Right ventricle myocardium inferior (tissue), 1 donor: ENCODE measurements at places on chromosomes 11 and 22.

DNA sequence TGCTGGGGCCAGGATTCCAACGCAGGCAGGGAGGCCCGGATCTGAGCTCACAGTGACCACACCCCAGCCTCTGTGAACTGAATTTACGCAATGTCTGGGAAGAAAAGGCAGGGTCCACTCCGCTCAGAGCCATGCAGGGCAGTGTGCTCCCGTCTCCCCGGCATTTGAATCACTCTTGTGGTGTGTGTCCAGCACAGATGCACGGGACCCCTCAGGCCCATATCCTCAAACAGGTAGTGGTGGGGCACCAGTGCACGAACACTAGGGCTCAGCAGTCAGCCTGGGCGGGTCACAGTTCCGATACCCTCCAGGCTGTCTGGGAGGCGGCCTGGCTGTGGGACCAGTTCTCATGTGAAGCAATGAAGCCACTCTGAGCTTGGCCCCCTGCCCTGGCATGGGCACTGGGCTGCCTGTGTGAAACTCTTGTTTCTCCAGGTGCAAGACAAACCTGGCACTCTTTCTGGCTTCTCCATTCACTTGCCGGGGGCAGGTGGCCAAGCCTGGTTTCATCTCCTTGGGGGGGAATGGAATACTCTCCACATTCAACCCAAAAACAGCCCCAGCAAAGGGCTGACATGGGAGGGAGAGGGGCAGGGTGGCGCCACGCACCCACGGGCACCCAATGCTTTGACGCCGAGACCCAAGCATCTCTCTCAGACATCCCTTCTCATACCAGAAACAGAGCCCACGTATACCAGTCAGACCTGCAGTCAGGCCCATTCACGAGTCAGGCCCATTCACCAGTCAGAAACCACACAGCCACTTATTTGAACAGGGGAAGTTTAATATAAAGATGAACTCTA lies 14.3 kb downstream of the DHCR7 start:
- peak; percentile 84 for DNase-seq

- DNase-seq = no peak
These were observed 40.5 kb downstream of the ANO1 start for GRCh38 chr11:70118642-70119041.

- DNase-seq = no peak
These were observed 4.6 kb upstream of the KCNJ5 start for GRCh38 chr11:128886406-128887124.

DNA sequence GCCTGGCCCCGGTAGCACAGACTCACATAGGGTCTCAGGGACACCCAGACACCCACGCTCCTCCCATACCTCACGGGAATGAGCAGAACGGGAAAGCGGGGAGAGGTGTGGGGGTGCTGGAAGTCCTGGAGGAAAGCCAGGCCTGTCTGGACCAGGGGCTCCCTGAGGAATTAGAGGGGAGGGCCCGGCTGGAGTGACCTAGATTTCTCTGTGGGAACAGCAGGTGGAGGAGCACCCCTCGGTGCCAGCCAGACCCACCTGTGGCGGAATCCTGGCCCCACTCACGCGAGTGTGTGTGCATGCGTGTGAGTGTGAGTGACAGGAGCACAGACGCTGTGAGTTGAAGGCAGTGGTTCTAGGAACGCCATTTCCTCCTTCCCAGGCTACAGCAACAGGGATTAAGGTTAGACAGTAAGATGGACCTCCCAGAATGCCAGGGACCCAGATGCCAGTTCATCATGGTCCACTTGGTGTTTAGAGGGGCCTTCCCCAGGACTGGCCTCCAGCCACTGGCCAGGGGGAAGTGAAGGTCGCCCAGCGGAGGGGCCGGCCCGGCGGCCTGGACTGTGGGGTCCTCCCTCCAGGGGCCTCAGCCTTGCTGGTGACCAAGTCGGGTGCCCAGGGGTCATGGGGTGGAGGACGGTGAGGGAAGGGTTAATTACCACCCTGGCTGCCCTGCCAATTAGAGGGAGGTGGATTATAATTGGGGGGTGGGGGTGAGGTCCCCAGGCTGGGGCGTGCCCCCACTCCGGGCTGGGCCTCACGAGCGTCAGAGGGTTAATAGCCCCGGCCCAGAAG lies 1.0 kb downstream of the PKP3 start:
- no peak for DNase-seq

DNA sequence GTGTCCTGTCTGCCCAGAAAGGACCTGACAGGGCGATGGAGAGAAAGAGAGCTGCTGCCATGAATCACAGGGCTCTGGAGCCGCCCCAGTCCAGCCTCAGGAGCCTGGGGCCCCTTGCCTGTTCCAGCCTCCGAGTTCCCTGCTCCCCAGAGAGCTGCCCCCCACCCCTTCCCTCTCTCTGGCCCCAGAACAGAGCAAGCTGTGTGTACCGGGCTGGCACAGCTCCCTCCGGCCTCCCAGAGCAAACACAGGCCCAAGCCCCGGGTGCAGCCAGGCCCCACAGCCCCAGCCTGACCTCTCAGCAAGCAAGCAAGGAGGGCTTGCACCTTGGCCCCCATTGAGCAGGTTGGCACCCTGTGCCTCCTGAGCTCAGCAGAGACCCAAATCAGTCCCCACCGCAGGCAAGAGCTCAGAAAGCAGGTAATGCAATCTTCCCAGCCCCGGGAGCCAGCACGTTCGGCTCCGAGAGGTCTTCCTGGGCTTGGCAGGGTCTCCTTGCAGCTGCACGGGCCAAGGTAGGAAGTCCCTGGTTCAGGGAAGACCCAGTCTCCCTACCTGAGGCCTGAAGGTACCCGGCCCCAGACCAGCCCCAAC lies 1.4 kb downstream of the PACSIN3 start:
- DNase-seq = no peak

DNA sequence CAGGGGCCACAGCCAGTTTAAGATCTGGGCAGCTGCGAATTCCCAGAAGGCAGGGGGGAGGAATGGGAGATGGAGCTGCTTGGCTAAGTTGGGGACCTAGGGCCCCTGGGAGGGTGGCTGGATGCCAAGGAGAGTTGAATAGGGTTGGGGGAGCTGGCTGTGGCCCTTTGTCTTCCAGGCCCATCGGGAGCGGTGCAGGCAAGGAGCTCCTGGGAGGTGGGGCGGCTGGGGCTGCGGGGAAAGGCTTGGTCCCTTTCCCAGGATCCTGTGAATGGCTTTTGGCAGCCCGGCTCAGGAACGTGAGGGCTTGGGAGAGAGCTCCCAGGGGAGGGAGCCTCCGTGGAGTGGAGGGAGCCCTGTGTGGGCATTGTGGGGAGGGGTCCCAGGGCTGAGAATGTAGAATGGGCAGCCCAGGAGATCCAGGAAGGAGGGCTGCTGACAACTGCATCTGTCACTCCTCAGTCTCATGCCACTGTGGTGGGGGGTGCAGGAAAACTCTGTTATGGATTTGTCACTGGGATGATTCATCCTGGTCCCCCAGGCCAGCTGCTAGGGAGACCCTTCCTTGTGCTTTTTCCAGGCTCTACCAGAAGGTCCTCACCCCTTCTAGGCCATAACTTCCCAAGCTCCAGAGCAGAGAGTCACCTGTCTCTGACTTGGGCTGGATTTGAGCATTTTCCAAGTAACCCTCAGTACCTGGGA lies 6.0 kb downstream of the FREY1 start:
- peak; percentile 72 for DNase-seq

DNA sequence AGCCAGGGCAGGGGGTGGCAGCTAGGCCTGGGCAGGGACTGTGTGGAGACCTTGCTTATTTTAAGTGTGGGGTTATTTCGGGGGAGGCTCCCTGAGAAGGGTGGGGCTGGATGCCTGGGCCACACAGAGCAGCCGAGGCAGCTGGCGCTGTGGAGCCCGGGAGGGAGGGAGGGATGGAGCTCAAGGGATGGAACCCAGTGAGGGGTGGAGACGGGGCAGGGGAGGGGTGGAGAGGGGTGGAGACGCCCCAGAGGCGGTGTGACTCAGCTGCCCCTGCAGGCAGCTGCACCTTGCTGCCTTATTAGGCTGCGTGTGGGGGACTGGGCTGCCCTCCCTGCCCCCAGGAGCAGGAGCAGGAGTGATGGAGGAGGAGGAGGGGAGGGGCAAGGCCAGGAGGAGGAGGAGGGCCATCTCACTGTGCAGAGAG lies 9.8 kb upstream of the TSSC4 start:
- no peak for DNase-seq

- DNase-seq = no peak
These were observed 48.7 kb upstream of the OR9Q1 start for GRCh38 chr11:57974848-57975601.

DNA sequence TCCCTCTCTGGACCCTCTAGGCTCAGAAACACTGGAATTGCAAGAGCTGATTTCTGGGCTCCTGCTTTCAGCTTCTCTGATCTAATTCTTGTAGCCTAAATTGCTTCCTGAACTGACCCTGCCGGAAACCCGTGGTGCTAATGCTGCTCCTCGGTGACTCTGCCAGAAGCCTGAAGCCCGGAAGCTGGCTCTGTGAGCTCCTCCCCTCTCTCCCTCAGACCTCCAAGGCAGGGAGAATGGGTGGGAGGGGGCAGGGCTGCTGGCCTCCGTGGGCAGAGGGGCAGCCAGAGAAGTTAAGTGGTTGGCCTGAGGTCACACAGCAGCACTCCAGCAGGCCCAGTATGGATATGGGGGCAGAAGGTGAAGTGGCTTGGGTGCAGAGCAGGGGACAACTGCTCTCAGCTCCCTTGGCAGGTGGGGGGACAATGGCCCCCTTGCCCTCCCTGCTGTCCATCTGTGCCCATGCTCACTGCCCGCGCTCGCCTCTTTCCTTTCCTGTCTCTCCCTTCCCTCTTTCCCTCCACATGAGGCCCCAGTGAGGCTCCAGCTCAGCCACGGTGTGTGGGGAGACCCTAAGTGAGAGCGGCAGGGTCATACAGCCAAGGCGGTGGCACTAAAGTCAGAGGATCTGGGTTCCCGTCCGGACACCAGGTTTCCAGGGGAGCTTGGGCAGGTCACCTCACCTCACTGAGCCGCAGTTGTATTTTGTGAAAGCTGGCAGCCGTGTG lies 16.2 kb downstream of the CAPN5 start:
- DNase-seq = no peak

- no peak for DNase-seq
These were observed 109.5 kb upstream of the DDI1 start for GRCh38 chr11:103926990-103927389.

GRCh38 chr11:86555866-86556265 lies 116.5 kb downstream of the ME3 start:
- no peak for DNase-seq

DNA sequence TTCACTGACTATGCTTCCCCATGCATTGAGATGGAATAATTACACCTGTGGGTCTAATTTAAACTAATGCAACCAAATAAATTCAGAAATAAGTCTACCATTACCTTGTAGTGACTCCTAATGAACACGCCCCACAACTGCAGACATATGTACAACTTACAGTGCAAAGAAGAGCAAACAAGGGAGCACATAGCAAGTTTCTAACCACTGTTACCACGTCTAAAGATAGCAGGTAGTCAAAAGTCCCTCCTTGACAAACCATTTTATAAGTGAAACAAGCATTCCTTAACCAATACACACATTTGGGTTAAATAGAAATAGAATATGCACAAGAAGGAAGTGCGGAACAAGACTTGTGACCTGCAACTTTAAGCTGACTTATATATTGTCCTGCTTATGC lies 20.6 kb downstream of the PHF21A start:
- no peak for DNase-seq

GRCh38 chr11:110629594-110629993 lies 82.6 kb downstream of the ARHGAP20 start:
- no peak for DNase-seq

- DNase-seq = no peak
These were observed 29.9 kb upstream of the OR10G7 start for GRCh38 chr11:124070915-124071622.

DNA sequence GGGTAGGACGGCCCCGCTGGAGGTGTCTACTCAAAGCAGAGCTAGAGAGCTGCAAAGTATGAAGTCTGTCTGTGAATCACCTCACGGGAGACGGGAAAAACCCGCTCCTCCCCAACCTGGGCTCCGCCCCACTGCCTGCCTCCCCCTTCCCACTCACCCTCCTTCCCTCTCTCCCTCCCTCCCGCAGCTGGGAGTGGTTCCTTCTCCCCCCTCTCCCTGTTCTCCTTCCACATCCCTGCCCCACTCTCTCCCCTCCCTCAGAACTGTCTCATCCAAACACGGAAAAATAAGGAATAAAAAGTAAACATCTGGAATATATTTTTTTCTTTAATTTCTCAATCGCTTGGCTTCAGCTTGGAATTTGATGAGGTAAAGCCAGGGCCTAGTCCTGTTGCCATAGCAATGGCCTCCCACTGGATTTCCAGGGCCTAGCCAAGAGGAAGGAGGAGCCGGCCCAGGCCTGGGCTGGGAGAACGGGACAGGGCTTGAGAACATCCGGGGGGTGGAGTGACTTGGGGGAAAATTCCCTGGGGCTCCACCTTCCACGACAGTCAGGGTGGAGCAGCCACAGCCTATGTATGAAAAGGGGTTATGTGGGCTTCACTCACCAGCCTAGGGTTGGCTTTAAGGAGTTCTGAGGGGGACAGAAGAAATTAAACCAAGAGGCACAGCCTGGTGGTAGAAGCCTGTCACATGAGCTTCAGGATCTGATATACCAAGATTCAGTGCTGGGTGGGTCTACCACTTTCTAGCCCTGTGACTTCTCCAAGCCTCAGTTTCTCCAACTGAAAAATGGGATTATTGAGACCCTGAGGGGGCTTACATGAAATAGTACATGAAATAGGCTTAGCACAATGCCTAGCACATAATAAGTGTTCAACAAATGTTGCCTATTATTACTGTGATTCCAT lies 2.2 kb downstream of the TNKS1BP1 start:
- DNase-seq = peak; percentile 93

DNA sequence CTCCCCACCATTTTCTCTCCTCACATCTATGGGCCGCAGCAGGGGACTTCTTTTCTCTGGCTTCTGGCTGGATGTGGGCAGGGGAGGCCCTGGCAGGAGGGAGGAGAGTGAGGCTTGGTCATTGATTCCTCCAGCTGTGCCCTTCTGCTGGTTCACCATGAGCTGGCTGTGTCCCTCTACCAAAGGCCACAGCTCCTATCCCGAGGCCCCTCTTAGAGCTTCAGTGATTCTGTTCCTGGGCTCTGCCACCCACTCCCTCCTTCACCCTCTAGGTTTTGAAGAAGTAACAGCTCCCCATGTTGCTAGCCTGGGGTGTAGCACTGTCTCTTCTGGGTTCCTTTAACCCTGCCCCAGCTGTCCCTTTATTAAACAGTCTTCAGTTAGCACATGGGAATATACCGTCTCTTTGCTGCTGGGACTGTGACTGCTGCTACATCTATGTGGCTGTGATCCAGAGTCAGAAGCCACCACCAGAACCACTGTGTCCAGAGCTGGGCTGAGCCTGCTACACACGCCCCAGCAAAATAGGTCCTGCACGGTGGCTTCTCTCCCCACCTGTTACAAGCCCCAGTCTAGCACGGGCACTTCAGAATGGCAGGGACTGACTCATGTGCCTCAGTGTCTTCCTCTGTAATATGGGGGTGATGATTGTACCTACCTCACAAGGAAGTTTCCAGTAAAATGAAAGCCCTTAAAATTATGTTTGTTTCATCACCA lies 578 bp upstream of the PARVG start:
- DNase-seq = no peak

DNA sequence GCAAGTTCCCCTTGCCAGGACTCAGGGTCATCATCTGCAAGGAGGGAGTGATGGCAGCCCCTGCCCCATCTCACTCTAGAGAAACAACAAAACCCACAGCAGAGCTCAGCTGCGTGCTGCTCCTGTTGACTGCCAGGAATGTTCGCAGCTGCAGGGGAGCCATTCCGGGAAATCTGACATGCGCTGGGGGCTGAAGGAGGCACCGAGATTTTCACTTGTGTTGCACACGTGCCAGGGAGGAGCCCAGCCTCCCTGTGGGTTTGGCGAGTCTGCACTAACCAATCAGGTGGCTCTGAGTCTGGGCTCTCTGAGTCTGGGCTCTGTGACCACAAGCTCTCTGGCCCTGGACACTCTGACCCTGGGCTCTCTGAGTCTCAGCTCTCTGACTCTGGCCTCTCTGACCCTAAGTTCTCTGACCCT lies 10.5 kb downstream of the FGF3 start:
- no peak for DNase-seq

- DNase-seq = no peak
These were observed 60.6 kb upstream of the PRDM11 start for GRCh38 chr11:45085646-45086501.
